ENCODE measurements at places on chromosomes 3 and 15.

- DNase-seq = no peak
Observed at GRCh38 chr3:42582474-42583070, 805 bp upstream of the SEC22C start.

DNA sequence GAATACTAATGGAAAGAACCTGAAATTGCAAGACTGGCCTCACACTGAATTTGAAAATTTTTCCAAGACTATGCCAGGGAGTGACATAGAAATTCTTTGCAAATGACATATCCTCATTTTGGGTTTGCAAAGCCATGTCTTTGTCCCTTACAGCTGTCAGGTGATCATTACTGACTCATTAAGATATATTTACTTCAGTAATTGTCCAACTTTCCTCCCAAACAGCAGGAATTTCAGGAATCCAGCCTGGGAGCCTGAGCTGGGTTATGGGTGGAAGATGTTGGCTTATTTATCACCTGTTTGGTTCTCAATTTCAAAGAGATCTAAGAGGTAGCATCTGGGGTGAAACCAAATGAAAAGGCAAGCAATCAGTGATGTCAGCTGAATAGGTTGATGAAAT, 111.6 kb upstream of the ACP3 start:
- DNase-seq = no peak

- no peak for DNase-seq
Observed at GRCh38 chr15:74263466-74263865, 27.3 kb downstream of the CCDC33 start.

DNA sequence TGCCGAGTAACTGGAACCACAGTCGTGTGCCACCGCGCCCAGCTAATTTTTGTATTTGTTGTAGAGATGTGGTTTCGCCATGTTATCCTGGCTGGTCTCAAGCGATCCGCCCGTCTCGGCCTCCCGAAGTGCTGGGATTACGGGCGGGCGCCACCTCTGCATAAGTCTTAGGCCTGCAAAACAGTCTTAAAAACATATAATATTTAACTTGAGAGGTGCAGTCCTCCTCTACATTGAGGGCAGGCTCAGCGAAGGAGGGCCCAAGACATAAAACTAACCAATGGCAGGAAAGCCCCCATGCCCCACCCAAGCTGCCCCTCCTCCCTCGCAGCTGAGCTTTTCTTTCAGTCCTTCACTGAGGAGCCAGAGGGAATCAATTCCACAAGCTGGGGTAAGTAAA, at the start of gene SLC28A2:
Gene SLC28A2 (plus strand): TSS at position 347 of the 400 bp plus-strand sequence. CDS start 982 bp downstream, outside the sequence.
- no peak for DNase-seq

- DNase-seq = no peak
Observed at GRCh38 chr3:160641665-160642309, 35.2 kb upstream of the ARL14 start.

- no peak for DNase-seq
Observed at GRCh38 chr3:186775999-186776398, 7.4 kb upstream of the EIF4A2 start.

GRCh38 chr3:188133646-188134045, 20.3 kb upstream of the LPP start:
- DNase-seq = no peak

DNA sequence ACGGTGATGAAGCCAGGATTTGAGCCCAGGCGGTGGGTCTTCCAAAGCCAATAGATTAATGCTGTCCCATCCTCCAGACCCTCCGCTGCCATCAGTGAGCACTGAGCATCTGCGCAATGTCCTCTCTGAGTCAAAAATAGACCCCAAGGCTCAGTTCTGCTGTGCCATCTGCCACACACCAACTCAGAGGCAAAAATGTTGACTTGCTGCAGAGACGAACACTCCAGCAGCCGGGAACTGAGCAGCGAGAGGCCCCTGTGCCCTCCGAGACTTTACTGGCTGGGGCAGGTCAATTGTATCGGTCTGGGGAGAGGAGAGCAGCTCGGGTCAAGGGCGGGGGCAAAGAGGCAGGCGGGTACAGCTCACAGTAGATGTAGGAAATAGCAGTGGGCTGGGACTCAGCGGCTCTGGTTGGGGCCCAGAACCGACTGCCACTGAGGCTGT, 41.5 kb upstream of the ATP2B2 start:
- no peak for DNase-seq

- DNase-seq = no peak
Observed at GRCh38 chr3:128278761-128279600, 125.7 kb downstream of the EEFSEC start.

DNA sequence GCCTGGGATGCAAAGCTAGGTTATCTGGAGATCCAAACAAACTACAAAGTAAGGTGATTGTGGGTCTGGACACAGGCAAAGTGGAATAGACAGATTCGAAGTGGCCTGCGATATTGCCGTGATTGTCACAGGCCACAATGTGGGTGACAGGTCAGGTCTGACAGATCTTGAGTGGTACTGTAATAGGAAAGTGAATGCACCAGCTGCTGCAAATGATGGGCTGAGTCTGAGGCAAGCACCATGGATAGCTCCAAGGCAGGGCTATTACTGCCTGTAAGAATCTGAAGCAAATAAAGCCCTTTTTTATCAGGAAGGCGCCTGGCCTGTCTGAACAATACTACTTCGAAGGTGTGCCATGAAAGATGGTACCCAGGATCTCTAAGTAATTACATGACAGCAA, 10.0 kb downstream of the ARMC8 start:
- DNase-seq = no peak

GRCh38 chr3:113783463-113783862, 36.6 kb downstream of the ATP6V1A start:
- DNase-seq = no peak

GRCh38 chr3:173930251-173930650, 532.7 kb downstream of the NLGN1 start:
- no peak for DNase-seq

- DNase-seq = no peak
Observed at GRCh38 chr15:85673326-85673725, 121.4 kb downstream of the KLHL25 start.

DNA sequence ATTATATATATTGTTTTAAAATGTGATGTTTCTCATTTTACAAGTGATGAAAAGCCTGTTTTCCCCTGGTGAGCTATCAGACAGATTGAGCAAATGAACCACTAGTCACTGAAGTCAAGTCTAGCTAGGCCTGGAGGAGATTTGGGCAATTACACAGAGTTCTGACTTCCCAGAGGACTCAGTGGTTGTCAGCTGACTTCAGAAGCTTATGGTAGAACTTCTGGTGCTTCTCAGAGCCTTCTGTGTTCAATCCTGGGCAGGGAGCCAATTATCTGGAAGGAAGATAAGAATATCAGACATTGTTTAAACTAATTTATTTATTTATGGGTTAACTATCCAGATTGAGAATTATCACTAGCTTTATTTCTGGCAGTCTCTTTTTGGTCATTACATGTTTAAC, 37.7 kb upstream of the NAALADL2 start:
- DNase-seq = no peak

GRCh38 chr3:49199239-49199899, 28.0 kb downstream of the KLHDC8B start:
- no peak for DNase-seq

DNA sequence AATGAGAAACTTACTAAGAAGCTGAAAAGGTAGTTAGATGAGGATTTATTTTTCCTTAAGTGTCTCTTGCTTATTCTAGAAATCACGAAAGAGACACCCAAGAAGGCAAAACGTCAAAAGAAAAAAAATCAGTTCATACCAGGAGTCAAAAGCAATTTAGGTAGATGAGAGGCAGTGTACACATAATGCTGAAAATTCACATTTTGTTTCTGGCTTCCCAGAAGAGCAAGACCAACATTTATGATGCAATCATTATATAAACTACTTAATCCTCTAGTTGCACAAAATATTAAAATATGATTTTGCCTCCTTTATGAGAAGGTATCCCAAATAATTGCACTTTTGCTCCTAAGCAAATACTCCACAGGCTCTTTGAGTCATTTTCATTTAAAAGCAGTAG, 228.0 kb downstream of the FMN1 start:
- DNase-seq = no peak

- DNase-seq = no peak
Observed at GRCh38 chr15:98860281-98861041, 147.1 kb downstream of the PGPEP1L start.

DNA sequence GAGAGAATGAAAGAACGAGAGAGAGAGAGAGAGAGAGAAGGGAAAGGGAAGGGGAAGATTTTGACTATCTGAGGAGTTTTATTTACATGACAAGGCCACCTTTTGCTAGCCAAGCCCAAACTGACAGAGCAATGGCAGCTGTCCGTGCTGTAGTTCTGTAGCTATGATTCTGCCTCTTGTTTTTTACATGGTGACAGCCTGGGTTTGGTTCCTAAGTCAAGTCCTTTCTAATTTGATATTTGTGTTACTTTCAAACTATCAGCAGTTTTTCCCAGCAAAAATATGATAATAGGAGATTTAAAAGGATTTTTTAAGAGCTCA, 26.3 kb upstream of the MFGE8 start:
- no peak for DNase-seq

- DNase-seq = no peak
Observed at GRCh38 chr3:79040701-79041100, 727.1 kb downstream of the ROBO1 start.

GRCh38 chr3:102905811-102906210, 471.0 kb downstream of the ZPLD1 start:
- DNase-seq = no peak

GRCh38 chr3:33523093-33523667, 83.0 kb upstream of the UBP1 start:
- DNase-seq = no peak

GRCh38 chr3:169389211-169389924, 274.1 kb downstream of the MECOM start:
- no peak for DNase-seq

GRCh38 chr3:14980689-14981088, 33.3 kb downstream of the NR2C2 start:
- DNase-seq = no peak

DNA sequence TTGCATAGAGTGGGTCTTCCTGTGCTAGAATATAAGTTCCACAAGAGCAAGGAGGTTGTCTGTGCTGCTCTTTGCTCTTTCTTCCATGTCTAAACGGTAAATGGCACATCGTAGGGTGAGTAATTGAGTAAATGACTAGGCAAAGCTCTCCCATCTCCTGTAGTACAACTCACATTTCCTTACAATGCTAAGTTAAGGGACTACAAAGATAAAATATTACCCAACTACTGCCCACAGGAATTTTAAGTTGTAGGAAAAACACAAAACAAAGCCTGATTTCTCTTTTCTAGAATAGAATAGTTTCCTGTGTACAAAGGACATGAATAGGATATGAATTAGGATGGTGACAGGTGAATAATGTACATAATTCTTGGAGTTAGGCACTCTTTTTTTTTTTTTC, 19.9 kb upstream of the LRIG1 start:
- no peak for DNase-seq

GRCh38 chr3:48881652-48882114, 17.0 kb downstream of the SLC25A20 start:
- no peak for DNase-seq

All from activated CD4-positive, alpha-beta T cell treated with anti-CD3 and anti-CD28 coated beads, Interleukin-2, Interleukin-4, amounts not matched to agents 100 ng/mL and 50 ng/mL, durations not matched to agents 16 hours and 8 hours (primary cell).